ENCODE measurements at places on chromosomes 13 and 19. TPM values are rescaled to one million over a fixed set of nuclear protein-coding genes. Genes with fewer than 3 reads are reported as not detected.
A peak's percentile ranks its signal among the peaks of the same experiment; 100 is the strongest.

- H3K27me3 ChIP-seq: no peaks in the 10 kb centered on the region
- peak within 1 kb of the TSS; percentile 79 for H3K4me3 ChIP-seq
- DNase-seq: peak; percentile 94
- H3K4me1 ChIP-seq: peaks cover 4% of the 10 kb centered on the region
- no peaks in the 10 kb centered on the region for H3K36me3 ChIP-seq
These were observed at the start of gene ZNF439 for GRCh38 chr19:11848594-11849469. TSS of gene ZNF439 (plus strand) at chr19:11848726. CDS start at chr19:11848868, 142 bp downstream.

GRCh38 chr19:29724746-29725145 is 9.7 kb upstream of the C19orf12 start:
- no peak overlapping the region for H3K27ac ChIP-seq
- no peak overlapping the region for H3K4me3 ChIP-seq
- peaks cover 11% of the 10 kb centered on the region for H3K4me1 ChIP-seq
- H3K36me3 ChIP-seq: no peaks in the 10 kb centered on the region
- DNase-seq: no peak
- peaks cover 43% of the 10 kb centered on the region for H3K27me3 ChIP-seq

DNA sequence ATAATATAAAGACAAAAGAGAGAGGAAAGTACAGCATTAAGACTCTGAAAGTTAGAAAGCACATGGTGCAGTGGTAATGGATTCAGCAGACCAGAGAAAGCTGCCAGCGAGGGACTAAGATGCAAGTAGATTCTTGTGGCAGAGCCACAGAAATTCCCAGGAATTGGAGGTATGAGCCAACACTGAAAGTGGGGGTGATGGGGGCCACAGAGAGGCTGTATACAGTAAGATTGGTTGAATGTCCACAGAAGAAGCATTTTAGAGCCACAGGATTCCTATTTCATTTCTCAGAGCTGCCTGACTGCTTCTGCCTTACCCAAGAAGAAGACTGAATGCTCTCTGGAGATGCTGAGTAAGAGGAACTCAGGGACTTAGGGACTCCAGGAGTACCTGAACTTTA is 295.0 kb downstream of the LMO7 start:
- no peak for DNase-seq
- no peak overlapping the region for H3K27ac ChIP-seq
- H3K4me3 ChIP-seq: no peak overlapping the region
- H3K36me3 ChIP-seq: no peaks in the 10 kb centered on the region
- H3K27me3 ChIP-seq: no peaks in the 10 kb centered on the region

DNA sequence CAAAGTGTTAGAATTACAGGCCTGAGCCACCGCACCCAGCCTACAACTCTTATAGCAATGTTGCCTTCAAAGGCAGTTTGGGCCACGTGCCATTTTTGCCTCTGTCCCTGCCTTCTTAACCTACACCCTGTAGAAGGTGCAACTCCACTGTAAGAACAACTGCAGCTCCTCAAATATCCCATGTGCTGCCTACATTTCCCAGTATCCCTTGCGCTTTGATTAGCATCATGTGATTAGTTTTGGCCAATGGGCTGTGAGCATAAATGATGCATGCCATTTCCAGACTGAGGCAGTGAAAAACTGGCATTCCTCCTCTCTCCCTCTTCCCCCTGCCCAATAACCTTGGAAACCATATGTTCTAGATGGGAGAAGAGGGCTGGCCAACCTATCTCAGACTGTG is 75.2 kb upstream of the MRI1 start:
- no peak overlapping the region for H3K4me3 ChIP-seq
- H3K27ac ChIP-seq: no peak overlapping the region
- H3K4me1 ChIP-seq: no peaks in the 10 kb centered on the region
- no peaks in the 10 kb centered on the region for H3K36me3 ChIP-seq

DNA sequence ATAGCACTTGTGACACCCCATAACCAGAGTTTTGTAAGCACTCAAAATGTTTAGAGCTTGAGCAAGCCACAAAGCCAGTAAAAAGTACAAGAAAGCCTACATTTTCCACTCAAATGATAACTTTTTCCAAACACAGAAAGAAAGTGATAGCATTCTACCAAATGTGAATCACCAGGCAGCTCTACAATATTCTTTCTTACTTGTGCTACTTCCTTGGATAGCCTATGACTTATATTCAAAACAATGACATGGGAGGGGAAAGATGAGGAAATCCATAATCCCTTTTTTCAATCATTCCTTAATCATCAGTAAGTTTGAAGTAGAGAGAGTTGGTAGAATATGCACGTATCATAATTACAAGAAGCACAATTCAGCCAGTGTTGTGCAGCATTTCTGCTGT is 650.8 kb upstream of the PCDH9 start:
- H3K4me3 ChIP-seq: no peak overlapping the region
- no peaks in the 10 kb centered on the region for H3K27me3 ChIP-seq
- no peaks in the 10 kb centered on the region for H3K36me3 ChIP-seq
- H3K4me1 ChIP-seq: no peaks in the 10 kb centered on the region
- DNase-seq: no peak

- no peak overlapping the region for H3K27ac ChIP-seq
- H3K4me3 ChIP-seq: no peak overlapping the region
- no peak for DNase-seq
- no peaks in the 10 kb centered on the region for H3K4me1 ChIP-seq
- no peaks in the 10 kb centered on the region for H3K27me3 ChIP-seq
These were observed 251.3 kb downstream of the MAB21L1 start for GRCh38 chr13:35225159-35225558.

GRCh38 chr19:55674841-55675660 is at the start of gene EPN1:
TSS of gene EPN1 (plus strand) at chr19:55675226. CDS start at chr19:55678628, 3,402 bp downstream.
- H3K4me3 ChIP-seq: peak within 1 kb of the TSS; percentile 91
- H3K4me1 ChIP-seq: peaks cover 71% of the 10 kb centered on the region
- no peaks in the 10 kb centered on the region for H3K27me3 ChIP-seq
- peak; percentile 98 for DNase-seq
- H3K27ac ChIP-seq: peak within 1 kb of the TSS; percentile 82

OSCAR gene
- 0.58 TPM for total RNA-seq

TUBB4A gene
- 7.6 TPM for total RNA-seq

POU4F1 gene
- total RNA-seq: 0.09 TPM

Measured in T-cell (primary cell).